Activated gamma-delta T cell (primary cell): ENCODE measurements at places on chromosomes 11 and 22.

GRCh38 chr11:73372375-73372993 is 3.7 kb upstream of the RELT start:
- no peak for DNase-seq

DNA sequence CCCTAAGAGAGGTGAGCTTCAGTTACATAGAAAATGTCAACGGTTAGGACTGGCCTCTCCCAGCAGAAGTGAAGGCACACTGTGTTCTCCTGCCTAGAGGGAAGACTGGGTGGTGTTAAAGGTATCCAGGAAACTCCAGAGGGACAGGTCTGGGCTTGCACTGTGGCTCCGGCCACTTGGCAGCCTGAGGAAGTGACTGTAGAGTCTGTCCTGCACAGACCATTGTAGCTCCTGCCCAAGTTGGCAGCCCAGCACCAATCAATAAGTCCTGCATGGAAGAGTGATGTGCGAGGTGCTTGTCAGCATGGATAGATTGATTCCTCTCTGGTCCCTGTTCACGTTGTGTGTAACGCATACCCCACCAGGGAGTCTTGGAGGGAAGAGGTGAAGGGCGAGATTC is 284.8 kb downstream of the TENM4 start:
- DNase-seq, result no peak

DNA sequence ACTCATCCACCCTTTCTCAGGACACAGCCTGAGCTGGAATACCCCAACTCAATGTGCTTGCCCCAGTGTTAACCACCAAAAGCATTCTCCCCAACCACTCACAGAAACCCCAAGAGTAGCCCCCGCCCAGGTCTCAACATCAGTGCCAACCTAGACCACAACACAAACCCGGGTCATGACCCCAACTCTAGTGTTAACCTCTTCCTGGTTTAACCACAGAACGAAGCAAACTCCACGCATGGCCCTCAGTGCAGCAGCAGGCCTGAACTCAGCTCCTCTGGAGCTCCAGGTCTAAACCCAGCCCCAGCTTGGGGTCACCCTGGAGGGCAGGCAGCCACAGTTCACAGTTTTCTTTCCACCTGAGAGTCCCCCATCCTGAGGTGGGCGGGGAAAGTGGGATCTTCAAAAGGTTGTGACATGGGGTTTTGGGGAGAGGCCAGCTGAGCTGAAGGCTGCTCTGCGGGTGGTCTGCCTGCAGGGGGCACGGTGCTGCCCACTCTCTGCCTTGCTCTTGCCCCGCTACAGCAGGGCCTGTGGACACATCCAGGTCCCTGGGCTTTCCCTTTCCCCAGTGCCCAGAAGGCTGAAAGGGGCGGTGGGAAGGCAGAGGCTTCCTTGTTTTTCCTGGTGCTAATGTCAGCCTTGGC is 37.9 kb downstream of the NECTIN1 start:
- no peak for DNase-seq

- DNase-seq, result peak; percentile 48
These were observed 4.3 kb upstream of the BAIAP2L2 start for GRCh38 chr22:38114484-38115398.

DNA sequence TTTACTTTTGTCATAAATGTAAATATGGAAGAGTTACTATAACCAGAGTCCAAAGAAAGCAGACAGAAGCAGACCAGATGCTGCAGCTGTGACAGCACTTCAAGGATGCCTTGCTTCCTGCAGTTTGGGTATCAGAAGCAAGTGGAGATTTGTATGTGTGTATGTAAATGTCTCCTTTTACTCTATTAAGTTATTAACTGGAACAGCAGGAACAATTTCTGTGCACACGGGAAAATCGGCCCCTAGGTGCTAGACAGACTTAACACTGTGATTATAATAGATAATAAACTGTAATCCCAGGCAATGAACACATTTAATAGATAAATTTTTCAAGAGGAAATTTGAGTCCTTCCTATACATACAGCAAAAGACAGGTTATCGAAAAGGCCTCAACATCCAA is 178.6 kb upstream of the PITPNB start:
- DNase-seq, result no peak
